ENCODE measurements at places on chromosomes 1 and 21.
A peak's percentile ranks its signal among the peaks of the same experiment; 100 is the strongest.

DNA sequence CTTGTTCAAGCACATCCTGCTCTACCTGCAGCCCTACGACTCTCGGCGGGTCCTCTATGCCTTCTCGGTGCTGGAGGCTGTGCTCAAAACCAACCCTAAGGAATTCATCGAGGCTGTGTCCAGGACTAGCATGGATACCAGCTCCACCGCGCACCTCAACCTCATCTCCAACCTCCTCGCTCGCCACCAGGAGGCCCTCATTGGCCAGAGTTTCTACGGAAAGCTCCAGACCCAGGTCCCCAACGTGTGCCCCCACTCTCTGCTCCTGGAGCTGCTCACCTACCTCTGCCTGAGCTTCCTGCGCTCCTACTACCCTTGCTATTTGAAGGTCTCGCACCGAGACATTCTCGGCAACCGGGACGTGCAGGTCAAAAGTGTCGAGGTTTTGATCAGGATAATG is 74.3 kb upstream of the MORC3 start:
- no peak for DNase-seq

DNA sequence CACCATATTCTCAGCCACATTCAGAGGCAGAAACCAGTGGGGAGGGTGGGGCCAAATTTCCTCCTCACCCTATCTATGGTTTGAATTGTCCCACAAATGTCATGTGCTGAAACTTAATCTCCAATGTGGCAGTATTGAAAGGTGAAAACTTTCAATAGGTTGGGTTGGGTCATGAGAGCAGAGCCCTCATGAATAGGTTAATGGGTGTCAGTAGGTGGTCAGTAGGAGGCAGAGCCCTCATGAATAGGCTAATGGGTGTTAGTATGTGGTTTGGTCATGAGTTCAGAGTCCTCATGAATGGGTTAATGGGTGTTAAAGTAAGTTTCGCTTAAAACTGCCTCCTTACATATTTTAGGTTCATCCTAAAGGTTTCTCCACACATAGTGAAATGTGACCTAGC is 170.0 kb downstream of the FCRL5 start:
- no peak for DNase-seq

- DNase-seq, result no peak
Observed at GRCh38 chr1:147389532-147390184, 147.2 kb downstream of the CHD1L start.

- DNase-seq, result peak; percentile 68
Observed at GRCh38 chr1:151457911-151458801, 1.1 kb downstream of the POGZ start.

- no peak for DNase-seq
Observed at GRCh38 chr1:208231881-208232661, 12.1 kb downstream of the PLXNA2 start.

DNA sequence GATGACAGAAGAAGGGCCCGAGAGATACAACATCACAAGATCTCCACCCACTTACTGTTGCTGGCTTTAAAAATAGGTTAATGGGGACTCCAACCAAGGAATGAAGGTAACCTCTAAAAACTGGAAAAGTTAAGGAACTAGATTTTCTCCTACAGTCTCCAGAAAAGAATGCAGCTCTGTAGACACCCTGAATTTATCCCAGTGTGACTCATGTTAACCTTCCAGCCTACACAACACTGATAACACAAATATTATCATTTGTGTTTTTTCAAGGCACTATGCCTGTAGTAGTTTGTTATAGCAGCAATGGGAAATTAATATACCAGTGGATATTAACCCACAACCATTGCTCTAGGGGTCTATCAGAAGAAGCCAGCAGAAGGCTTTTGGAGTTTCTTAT is 730.7 kb upstream of the ZP4 start:
- no peak for DNase-seq
